ENCODE measurements at places on chromosomes 6 and 20.

GRCh38 chr6:12826584-12826983 is 110.0 kb downstream of the PHACTR1 start:
- DNase-seq = no peak

- no peak for DNase-seq
Measured at GRCh38 chr20:34571753-34572152, 13.2 kb downstream of the MAP1LC3A start.

DNA sequence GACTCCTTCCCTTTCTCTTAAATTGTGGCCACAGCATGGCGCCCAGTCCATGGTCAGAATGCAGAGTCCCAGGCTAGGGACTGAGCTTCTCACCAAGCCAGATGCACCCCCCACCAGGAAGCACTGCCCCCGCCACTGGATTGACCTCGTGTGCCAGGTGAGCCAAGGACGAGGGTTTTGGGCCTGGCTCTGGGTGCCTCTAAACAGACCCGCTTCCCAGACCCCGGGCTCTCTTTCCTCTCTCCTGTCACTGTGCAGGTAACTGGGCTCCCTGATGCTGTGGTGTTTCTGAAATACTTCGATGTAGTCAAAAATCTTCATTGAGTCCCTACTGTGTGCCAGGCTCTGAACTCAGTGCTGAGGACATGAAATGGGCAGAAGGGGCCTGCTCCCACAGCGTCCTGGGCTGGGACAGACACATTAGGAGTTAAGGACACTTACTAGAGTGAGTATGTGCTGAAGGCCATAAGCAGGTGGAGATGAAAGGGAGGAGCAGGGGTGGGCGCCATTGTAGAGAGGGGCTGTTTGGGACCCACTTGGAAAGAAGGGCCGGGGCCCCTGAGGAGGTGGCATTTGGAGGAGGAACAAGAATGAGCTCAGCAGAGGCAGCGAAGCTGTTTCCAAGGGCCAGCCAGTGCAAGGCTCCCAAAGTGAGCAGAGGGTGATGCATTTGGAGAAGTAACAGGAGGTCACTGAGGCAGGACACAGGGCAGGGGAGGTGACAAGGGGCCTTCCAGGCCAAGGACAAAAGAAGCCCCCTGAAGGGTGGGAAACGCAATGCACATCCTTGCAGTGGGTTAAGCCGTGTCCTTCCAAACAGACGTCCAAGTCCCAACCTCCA is 217.1 kb downstream of the ANKRD60 start:
- no peak for DNase-seq

GRCh38 chr20:63005862-63006539 is 763 bp downstream of the BHLHE23 start:
- no peak for DNase-seq

DNA sequence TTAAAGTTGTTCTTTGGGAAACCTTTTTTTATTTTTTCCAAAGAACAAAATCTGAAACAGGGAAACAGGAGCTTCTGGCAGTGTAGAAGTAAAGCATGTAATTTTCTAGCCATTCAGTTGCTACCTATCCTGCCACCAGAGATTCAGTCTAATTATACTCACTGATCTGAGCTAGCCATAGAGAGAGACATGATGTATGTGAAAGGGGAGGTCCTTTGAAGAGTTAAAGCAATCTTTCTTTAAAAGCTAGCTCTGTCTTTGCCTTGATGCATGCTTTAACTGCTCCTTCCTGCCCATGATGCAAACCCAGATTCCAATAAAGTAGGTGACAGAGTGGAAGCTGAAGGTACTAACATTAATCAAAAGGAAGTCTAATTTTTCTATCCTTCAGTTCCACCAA is 114.1 kb upstream of the GRIK2 start:
- peak; percentile 4 for DNase-seq

- no peak for DNase-seq
Measured at GRCh38 chr6:165091121-165091785, 218.2 kb downstream of the C6orf118 start.

DNA sequence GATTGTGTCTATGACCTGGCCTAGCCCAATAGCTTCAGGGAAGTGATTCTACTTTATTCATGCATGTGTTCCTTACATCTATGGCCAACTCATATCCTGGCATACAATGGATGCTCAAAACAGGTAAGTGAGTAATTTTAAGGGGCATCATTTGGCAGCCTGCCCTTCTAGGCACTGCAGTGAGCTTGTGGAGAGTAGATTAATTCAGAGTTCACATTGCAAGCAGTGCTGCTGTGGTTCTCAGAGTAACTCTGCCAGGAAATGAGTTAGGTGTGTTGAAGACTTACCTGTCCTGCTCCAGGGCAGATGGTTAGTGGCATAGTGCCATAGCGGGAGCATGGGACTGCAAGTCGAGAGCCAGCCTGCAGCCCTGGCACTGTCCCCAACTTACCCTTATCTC is 158.0 kb downstream of the SCP2D1 start:
- DNase-seq = no peak

- no peak for DNase-seq
Measured at GRCh38 chr6:47697925-47698324, 455 bp upstream of the ADGRF4 start.

- DNase-seq = no peak
Measured at GRCh38 chr6:105459864-105460263, 57.0 kb upstream of the PREP start.

DNA sequence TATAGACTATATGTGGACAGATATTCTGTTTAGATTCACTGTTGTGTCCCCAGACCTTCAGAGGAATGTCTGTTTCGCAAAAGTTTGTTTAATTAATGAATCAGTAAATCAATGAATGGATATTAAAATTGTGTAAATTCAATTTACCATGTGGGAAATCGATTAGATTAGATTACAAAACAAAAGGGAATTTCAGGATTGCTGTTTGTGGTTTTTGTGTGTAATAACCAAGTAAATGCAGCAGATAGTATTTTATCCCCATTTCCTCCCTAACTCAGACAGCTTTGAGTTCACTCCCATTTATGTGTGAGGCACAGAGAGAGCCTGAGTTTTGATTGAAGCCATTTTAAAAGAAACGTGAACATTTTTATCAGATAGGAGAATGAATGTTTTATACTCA is 214.8 kb downstream of the ADGB start:
- no peak for DNase-seq

GRCh38 chr6:154805288-154805911 is 72.2 kb downstream of the SCAF8 start:
- DNase-seq = peak; percentile 4

DNA sequence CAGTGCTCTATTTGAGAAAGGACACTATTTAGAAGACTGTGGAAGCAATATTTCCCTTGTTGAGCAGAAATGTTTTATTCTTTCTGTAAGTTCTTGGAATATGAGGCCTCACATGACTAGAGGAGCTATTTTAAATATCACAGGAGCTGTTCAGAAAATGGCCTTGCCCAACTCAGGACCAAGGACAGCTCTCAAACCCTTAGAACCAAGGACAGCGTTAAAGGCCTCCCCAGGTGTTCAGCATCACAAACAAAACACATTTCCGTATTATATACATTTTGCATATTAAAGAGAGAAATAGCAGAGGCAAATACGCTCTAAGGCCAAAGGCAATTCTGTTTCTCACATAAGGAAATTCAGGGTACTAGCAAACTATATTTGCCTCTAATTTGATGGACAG is 631.4 kb downstream of the CDH26 start:
- no peak for DNase-seq

Data from spinal cord (tissue), 10 donors.